ENCODE measurements at places on chromosomes 5 and 9. TPM values are rescaled to one million over a fixed set of nuclear protein-coding genes. Genes with fewer than 3 reads are reported as not detected.

ATP6V1G1 gene
- total RNA-seq, result 234 TPM

F2RL2 gene
- total RNA-seq, result 1.9 TPM

SCGB3A2 gene
- total RNA-seq, result not detected

HMCN2 gene
- 2.0 TPM for total RNA-seq

SV2C gene
- 0.23 TPM for total RNA-seq

GARNL3 gene
- total RNA-seq, result 15.8 TPM

- no peak overlapping the region for H3K27ac ChIP-seq
- no peak for DNase-seq
- H3K27me3 ChIP-seq, result no peaks in the 10 kb centered on the region
- H3K4me3 ChIP-seq, result no peak overlapping the region
These were observed 20.6 kb downstream of the FAM240B start for GRCh38 chr9:38699337-38699736.

DNA sequence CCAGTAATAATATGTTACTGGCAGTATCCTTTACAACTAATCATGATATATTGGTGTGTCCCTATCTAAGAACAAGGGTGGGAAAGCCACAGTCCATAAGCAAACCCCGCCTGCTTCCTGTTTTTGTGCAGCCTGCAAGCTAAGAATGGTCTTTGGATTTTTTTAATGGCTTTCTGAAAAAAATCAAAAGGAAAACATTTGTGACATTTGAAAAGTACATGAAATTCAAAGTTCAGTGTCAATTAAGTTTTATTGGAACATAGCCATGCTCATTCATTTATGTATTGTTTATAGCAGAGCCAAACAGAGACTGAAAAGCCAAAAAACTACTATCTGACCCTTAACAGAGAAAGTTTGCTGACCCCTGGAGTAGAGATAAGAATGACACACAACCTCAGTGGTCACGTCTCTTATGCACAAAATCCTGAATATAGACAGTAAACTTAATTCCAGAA is 12.8 kb upstream of the TMEM245 start:
- H3K27me3 ChIP-seq, result no peaks in the 10 kb centered on the region
- H3K27ac ChIP-seq, result no peak overlapping the region
- H3K4me1 ChIP-seq, result no peaks in the 10 kb centered on the region
- no peak for DNase-seq
- H3K36me3 ChIP-seq, result no peaks in the 10 kb centered on the region
- H3K4me3 ChIP-seq, result no peak overlapping the region

DNA sequence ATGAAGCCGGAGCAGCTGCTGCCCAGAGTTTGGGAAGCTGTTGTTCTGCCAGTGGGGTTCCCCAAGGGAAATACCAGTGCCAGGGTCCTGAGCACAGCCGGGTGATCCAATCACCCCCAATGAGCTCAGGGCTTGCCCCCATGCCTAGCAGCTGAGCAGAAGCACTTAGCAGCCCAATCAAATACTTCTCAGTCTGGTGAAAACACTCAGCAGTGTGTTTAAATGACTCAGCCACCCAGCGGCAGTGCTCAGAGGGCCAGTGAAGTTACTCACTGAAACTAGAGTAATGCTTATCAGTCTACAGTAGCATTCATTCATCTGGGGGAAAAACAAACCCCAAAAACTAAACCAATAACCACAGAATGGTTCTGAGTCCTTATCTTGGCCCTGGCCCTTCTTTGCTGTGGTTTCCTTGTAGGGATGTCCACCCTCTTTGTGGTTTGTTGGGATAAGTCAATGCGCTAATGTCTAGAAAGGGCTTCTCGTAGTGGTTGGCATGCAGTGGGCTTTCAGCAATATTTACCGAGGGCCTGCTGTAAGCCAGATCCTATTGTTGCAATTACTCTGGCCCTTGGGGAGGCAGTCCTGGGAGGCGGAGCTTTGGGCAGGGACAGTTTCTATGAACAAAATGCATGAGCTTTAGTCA is 43.1 kb downstream of the LHX2 start:
- peaks cover 39% of the 10 kb centered on the region for H3K27me3 ChIP-seq
- no peak overlapping the region for H3K4me3 ChIP-seq
- H3K27ac ChIP-seq, result no peak overlapping the region
- no peaks in the 10 kb centered on the region for H3K36me3 ChIP-seq
- DNase-seq, result no peak

- H3K4me1 ChIP-seq, result no peaks in the 10 kb centered on the region
- no peaks in the 10 kb centered on the region for H3K27me3 ChIP-seq
- H3K4me3 ChIP-seq, result no peak overlapping the region
- no peaks in the 10 kb centered on the region for H3K36me3 ChIP-seq
These were observed 32.7 kb downstream of the GAPT start for GRCh38 chr5:58523956-58524355.

DNA sequence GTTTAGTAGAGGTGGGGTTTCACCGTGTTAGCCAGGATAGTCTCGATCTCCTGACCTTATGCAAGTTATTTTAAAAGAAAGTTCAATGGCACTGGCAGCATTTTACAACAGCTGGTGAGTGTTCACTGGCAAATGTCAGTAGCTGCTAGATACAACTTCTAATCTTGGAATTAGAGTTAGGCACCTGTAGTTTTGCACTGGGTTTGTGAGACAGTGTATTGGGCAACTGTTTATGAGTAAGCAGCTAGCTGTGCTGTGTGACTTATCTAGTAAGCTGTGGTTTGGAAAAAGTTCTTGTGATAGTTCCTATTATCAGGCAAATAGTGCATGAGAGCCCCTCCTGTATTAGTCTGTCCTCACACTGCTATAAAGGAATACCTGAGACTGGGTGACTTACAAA is 61.5 kb downstream of the UBE2QL1 start:
- no peaks in the 10 kb centered on the region for H3K4me1 ChIP-seq
- H3K36me3 ChIP-seq, result no peaks in the 10 kb centered on the region
- H3K27ac ChIP-seq, result no peak overlapping the region
- DNase-seq, result no peak
- H3K27me3 ChIP-seq, result no peaks in the 10 kb centered on the region

DNA sequence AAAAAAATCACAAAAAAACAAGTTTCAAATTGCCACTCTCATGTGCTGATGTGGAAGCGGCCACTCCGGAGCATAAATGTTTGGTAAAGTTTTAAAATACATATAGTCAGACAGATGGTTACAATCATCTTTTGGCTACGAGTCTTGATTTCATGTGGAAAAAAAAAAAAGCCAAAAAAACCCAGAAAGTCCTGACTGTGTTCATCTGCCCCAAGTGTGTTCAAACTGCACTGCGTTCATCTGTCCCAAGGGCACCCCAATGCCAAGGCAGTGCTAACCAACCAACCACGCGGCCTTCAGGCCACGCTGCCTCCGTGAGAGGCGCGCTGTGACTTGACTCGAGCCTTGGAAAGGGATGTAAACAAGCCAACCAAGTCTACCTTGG is 127.1 kb downstream of the MYO10 start:
- no peak for DNase-seq
- H3K4me3 ChIP-seq, result no peak overlapping the region
- H3K4me1 ChIP-seq, result peaks cover 19% of the 10 kb centered on the region
- H3K36me3 ChIP-seq, result no peaks in the 10 kb centered on the region
- no peaks in the 10 kb centered on the region for H3K27me3 ChIP-seq

DNA sequence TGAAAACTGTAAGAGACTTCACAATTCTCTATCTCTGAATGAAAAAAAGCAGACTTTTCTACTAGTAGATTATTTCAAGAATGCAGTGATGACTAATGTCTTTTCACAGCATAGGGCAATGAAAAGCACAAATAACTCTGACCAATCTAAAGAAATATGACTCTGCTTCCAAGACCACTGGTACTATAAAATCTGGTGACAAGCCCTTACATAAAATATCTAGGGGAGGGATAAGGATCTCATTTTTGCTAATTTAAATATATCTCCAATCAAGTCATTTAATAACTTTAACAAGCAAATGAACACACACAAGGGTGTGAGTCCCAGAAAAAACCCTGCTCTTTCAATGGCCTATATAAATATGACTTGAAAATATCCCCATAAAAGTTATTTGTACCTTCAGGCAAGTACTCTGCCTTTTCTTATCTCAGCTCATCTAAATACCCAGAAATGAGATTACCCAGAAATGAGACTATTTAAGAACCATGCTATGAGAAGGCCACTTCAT is 105.2 kb downstream of the GNAQ start:
- no peak overlapping the region for H3K27ac ChIP-seq
- no peak overlapping the region for H3K4me3 ChIP-seq
- no peak for DNase-seq
- H3K36me3 ChIP-seq, result no peaks in the 10 kb centered on the region

GRCh38 chr5:42555797-42556196 is 132.6 kb downstream of the GHR start:
- H3K36me3 ChIP-seq, result no peaks in the 10 kb centered on the region
- H3K27me3 ChIP-seq, result no peaks in the 10 kb centered on the region
- H3K4me1 ChIP-seq, result no peaks in the 10 kb centered on the region
- DNase-seq, result no peak

DNA sequence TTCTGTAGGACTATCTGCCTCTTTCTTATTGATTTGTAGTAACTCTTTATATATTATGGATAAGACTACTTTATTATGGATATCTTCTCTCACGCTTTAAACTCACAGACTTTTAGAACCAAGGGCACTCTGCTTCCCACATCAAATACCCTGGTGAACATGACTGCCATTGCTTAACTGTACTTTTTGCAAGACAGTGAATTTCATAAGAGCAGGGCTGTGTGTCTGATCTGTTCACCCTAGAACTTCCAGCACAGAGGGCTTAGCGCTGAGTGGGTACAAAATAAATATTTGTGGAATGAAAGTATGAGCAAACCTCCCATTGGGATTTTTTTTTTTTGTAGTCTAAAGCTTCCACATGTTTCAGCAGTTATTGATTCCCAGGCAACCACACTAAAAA is 84.8 kb downstream of the CFAP77 start:
- no peak overlapping the region for H3K4me3 ChIP-seq
- no peak overlapping the region for H3K27ac ChIP-seq
- H3K36me3 ChIP-seq, result no peaks in the 10 kb centered on the region
- DNase-seq, result no peak
- H3K27me3 ChIP-seq, result peaks cover 85% of the 10 kb centered on the region
- no peaks in the 10 kb centered on the region for H3K4me1 ChIP-seq

- no peak overlapping the region for H3K4me3 ChIP-seq
- H3K4me1 ChIP-seq, result peaks cover 72% of the 10 kb centered on the region
- H3K36me3 ChIP-seq, result peaks cover 1% of the 10 kb centered on the region
These were observed 762 bp upstream of the ST6GALNAC4 start for GRCh38 chr9:127917603-127918002.

GRCh38 chr5:118558871-118559270 is 429.5 kb downstream of the DTWD2 start:
- no peaks in the 10 kb centered on the region for H3K36me3 ChIP-seq
- no peak for DNase-seq
- no peaks in the 10 kb centered on the region for H3K4me1 ChIP-seq
- H3K27ac ChIP-seq, result no peak overlapping the region
- H3K4me3 ChIP-seq, result no peak overlapping the region

GRCh38 chr9:32584784-32585183 is 11.8 kb upstream of the NDUFB6 start:
- H3K4me1 ChIP-seq, result no peaks in the 10 kb centered on the region
- no peak for DNase-seq
- H3K27ac ChIP-seq, result no peak overlapping the region

DNA sequence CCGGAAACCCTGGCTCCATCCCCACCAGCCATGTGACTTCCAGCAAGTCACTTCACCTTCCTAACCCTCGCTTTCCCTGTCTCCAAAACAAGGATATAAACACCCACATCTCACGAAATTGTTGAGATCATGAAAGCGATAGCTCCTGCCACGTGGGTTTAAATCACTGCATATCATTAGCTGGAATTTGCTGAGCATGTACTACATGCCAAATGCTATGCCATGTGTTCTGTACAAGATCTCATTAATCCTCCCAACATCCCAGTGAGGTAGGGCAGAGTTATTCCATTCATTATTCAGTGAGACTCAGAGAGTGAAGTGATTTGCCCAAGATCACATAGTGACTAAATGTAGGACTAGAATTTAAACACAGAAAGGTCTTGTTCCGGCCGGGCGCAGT is 29.2 kb upstream of the HRH2 start:
- no peak overlapping the region for H3K27ac ChIP-seq
- H3K36me3 ChIP-seq, result no peaks in the 10 kb centered on the region
- no peaks in the 10 kb centered on the region for H3K4me1 ChIP-seq
- H3K27me3 ChIP-seq, result no peaks in the 10 kb centered on the region
- no peak overlapping the region for H3K4me3 ChIP-seq

DNA sequence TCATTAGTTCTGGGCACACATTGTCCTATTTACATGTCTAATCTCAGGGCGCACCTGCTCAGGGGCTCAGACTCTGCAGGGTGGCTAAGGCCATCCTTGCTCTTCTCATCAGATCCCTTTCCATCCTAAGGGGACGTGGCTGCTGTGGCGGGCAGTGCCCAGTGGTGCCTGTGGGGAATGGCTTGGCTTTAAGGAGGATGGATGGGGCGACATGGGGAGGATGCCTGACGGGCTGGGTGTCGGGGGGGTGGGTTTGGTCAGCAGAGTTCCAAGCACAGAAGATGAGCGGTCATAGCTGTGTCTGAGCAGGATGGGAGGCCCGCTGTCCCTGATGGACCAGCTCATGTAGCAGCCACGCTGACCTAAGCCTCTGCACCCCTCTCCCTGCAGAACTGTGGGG is 40.9 kb upstream of the SUSD3 start:
- no peaks in the 10 kb centered on the region for H3K4me1 ChIP-seq
- H3K27ac ChIP-seq, result no peak overlapping the region
- peaks cover 27% of the 10 kb centered on the region for H3K36me3 ChIP-seq
- peak; percentile 61 for DNase-seq
- H3K4me3 ChIP-seq, result no peak overlapping the region

GRCh38 chr5:172617817-172618216 is 23.2 kb upstream of the NEURL1B start:
- no peak overlapping the region for H3K27ac ChIP-seq
- no peak overlapping the region for H3K4me3 ChIP-seq
- no peaks in the 10 kb centered on the region for H3K27me3 ChIP-seq

DNA sequence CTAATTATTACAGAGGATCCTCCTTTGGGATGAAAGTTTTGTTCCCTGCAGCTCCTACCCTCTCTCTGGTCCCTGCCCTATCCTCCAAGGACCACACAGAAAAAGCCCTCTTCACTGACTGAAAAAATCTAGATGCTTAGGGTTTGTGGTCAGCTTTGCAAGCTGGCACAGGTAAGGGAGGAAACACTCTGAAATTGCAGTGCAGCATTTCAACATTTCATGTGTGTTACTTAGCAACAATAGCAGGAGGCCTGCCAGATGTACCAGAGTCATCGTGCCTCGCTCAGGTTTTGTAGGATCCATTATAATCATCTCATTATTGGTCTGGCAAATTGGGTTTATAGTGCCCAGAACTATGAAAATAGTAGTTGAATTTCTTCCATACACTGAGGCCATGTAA is 109.5 kb downstream of the PALM2AKAP2 start:
- H3K4me1 ChIP-seq, result peaks cover 3% of the 10 kb centered on the region
- no peak overlapping the region for H3K27ac ChIP-seq
- no peaks in the 10 kb centered on the region for H3K27me3 ChIP-seq

- H3K27ac ChIP-seq, result no peak overlapping the region
- DNase-seq, result no peak
- H3K27me3 ChIP-seq, result peaks cover 12% of the 10 kb centered on the region
- H3K36me3 ChIP-seq, result no peaks in the 10 kb centered on the region
These were observed 56.1 kb downstream of the EBF1 start for GRCh38 chr5:159043590-159043989.

DNA sequence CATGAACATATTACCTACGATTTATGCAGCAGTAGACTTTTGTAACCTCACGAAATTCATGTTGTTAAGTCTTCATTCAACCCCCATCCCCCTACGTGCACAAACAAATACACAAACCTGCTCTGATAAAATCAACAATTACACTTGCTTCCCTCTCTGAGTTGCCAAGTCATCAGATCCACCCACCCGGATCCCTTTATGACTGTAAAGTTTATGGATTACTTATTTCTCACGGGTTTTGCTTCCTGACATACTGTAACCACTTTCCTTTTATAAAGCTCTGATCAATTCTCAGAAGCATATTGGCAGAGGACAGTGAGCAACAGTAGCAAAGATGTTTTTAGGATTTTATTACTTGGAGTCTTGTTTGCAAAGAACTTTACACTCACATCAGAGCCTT is 70.5 kb downstream of the MLLT3 start:
- DNase-seq, result no peak
- H3K4me1 ChIP-seq, result peaks cover 5% of the 10 kb centered on the region
- H3K4me3 ChIP-seq, result no peak overlapping the region
- no peak overlapping the region for H3K27ac ChIP-seq
- H3K36me3 ChIP-seq, result no peaks in the 10 kb centered on the region

All from suprapubic skin (tissue), 4 donors.